ENCODE measurements at places on chromosomes 4 and X.

DNA sequence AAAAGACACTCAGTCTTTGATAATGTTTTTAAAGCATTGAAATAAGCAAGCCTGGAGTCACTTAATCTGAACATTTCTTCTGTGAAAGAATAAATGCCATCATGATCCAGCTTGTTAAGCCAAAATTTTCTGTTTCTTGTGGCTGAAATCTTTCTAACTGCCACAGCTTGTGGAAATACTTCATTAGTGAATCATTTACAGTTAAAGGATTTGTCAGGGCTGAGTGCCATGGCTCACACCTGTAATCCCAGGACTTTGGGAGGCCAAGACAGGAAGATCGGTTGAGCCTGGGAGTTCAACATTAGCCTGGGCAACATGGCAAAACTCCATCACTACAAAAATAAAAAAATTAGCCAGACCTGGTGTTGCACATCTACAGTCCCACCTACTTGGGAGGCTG, 93.3 kb upstream of the PDE5A start:
- no peak for DNase-seq

DNA sequence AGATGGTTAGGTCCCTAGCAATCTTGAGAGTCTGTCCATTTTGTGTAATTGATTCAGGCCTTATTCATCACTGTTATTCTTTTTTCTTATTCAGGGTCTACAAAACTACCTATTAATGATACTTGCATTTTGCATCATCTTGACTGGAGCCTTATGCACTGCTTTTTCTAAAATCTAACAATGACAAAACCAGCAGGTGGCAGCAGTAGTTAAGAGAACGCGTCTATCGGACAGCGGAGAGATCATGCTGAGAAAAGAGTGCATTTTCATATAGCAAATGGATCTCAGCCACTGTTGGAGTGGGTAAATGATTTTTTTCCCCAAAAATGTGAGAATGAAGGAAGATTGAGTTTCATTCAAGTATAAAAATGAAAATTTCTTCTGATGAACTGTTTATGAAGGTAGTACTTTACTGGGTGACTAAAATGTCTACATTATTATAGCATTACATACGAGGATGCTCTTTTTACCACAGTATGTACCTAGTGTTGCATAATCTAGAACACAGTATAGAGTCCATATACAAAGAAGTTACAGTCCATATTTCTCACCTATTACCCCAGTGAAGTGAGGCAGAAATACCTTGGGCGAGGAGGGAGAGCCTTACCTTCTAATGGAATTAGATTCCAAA, 43.2 kb downstream of the TMEM144 start:
- DNase-seq: peak; percentile 9

DNA sequence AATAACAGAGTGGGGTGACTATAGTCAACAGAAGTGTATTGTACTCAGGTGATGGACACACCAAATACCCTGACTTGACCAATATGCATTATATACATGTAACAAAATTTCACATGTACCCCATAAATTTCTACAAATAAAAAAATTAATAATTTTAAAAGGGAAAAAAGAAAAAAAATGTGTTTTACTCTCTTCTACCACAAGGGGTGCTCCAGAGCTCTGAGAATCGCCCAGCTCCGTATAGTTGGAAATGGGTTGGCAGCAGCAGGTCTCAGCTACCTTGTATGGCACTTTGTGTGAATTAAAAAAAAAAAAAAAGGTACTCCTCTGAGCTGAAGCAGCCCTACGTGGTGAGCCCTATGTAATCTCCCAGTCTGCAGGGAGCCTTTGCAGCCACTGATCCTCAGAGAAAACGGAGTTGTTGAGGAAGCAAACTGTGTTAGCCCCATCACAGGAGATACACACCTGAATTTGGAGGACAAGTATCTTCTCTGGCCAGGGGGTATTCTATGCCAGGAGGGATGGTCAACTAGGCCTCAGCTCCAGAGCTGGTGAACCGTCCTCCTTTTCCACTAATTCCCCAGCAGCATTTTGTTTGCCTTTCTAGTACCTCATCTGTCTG, 17.2 kb upstream of the POLA1 start:
- no peak for DNase-seq

GRCh38 chr4:8308144-8308543, 38.6 kb downstream of the HTRA3 start:
- DNase-seq: no peak

- no peak for DNase-seq
Measured at GRCh38 chrX:133747196-133747595, 238.2 kb downstream of the GPC3 start.

DNA sequence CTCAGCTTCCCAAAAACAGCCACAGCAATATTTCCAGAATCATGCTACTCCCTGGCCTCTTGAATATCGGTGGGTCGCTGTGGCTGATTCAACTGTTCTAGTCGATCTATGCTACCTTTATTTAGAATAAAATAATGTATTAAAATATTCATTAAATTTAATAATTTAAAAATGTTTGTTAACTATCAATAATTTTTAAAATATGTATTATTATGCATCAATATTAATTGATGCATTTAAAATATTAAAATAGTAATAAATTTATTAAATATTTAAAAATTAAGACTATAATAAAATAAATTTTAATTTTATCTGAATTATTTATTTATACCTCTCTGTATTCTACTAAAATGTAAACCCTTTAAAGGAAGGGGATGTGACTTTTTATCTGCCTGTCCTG, 19.0 kb downstream of the ARSD start:
- no peak for DNase-seq

- DNase-seq: no peak
Measured at GRCh38 chrX:1378306-1378759, 13.6 kb downstream of the SLC25A6 start.

DNA sequence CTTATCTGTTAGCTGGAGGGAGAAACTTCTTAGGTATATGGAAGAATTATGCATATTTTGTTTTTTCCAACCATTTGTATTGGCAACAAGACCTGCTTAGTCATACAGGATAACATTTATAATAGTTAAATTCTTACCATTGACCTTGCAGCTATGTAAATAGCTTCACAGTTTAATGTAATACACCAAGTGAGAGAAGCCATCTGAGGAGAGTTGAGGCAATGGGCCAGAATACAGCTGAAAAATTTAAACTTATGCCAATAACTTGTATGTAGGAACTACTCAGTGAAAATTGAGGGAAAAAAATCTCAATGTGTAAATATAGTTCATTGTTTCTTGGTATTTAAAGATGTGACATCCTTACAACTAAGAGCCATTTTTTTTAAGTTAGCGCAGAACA, 273.5 kb downstream of the DACH2 start:
- DNase-seq: no peak

DNA sequence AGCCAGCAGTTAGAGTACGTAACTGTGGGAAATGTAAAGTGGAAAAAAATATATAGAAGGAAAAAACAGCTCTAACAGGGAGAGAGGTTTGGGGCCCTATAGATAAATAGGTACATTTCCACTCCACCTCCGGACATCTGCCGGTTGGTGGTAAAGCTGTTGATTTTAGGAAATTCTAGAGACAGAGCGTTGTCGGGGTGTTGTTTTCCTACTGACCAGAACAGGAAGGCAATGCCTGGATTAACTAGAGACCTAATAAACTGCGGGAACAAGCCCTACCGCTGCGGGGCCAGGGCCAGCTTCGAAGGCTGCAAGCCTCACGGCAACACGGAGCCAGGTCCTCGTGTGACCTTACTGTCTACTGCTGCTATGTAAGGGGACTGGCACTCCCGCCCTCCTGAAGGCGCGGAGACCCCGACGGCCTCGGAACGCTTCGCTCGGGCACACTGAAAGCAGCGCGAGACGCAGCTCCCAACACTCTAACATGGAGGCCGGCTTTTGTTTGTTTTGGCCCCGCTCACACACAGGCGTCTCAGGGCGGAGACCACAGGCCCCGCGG, 702 bp upstream of the CDKN2AIP start:
- peak; percentile 8 for DNase-seq

DNA sequence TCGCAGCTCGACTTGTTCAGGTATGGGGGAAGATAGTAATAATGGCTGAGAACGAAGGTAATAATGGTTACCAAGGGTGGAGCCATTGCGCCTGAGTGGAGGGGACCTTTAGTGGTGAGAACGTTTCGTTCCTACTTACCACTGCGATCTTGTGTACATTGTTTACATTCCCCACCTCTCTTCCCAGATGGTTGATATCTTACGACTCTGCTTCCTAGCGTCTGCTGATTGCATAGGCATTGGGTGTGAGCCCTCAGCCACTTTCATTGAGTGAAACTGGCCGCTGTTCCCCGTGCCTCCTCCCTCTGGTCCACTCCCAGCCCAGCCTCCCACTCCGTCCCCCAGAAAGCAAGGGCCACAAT, 850 bp downstream of the IGBP1 start:
- DNase-seq: no peak

DNA sequence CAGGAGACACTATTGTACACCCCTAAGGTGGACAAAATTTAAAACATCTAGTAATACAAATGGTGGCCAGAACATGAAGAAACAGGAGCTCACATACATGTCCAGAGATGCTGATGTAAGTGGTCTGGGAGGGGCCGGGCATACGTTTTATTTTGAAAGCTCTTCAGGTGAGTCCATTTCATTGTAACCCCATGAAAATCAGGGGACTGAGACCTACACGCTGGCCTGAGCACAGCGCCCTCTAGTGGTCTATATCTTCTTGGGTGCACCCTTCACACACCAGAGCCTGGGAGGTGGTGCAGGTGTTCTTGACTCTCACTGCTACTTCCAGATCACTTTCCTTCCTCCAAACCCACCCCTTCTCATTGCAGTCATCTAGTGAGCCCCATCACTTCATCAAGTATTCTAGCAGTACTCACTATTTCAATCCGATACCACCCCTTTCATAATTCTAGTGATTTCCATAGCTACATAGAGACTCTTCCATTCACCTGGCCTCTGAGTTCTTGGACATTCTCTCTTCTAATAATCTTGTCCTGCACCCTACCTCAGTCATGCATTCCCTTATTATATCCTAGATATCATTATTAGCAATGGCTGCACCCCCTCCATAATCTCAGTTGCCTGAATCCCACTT, 4.3 kb upstream of the TLR6 start:
- DNase-seq: no peak

- no peak for DNase-seq
Measured at GRCh38 chr4:30768277-30768676, 48.1 kb downstream of the PCDH7 start.

DNA sequence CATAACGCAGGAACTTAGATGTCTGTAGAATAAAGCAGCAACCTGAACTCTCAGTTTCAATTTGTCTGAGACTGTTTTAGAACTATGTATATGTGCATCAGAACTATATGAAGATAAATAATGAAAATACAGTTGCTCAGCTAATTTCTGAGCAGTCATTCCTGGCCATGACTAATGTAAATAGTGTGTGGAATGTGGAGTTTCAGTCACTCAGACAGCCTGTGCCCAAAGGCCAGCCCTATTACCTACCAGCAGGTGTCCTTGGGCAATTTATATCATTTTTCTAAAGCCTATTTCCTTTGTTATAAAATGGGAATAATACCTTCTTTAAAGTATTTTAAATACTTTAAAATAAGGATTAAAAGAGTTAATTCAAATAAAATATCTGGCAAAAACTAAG, 56.0 kb upstream of the RELL1 start:
- no peak for DNase-seq

GRCh38 chr4:26325191-26325590, 4.4 kb downstream of the RBPJ start:
- no peak for DNase-seq

GRCh38 chr4:102405821-102406401, 60.6 kb upstream of the SLC39A8 start:
- DNase-seq: no peak

- no peak for DNase-seq
Measured at GRCh38 chrX:12447448-12448064, 309.3 kb downstream of the FRMPD4 start.

DNA sequence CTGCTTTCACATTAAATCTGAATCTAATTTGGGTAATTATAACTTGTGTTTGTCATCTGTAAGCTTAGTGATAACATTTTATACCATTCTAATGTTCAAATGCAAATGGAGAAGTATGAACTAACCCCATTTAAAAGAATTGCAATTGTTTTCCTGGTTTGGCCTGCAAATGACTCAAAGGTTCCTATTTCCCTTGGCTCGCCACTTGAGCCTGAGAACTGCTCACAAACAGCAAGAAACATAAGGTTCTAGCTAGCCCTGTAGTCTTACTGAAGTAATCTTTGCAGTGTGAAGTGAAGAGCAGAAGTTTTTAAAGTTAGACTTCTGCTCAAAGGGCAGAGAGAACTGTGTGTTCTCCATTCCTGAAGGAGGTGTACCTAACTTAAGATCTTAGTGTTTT, 27.2 kb downstream of the UPRT start:
- no peak for DNase-seq

DNA sequence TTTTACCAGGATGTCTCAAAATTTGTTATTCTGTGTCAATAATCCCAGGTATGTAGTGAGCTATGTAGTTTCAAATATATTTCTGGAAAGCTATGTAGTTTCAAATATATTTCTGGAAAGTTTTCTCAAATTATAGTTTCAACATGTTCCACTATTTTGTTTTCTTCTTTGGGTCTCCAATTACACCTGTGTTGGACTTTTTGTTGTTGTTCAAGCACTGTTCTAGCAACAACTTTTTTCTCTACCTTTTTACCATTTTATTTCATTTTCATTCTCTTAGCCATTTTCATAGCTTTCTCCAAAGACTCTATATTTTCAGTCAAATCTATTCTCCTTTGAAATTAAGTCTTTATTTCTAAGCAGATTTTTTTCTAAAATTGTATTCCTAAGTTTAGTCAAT, 88.4 kb downstream of the LCORL start:
- DNase-seq: no peak
